ENCODE measurements at places on chromosomes 11 and 22.

- no peak for DNase-seq
Measured at GRCh38 chr11:117825538-117826189, 1.1 kb upstream of the FXYD2 start.

GRCh38 chr22:34105461-34106062 lies 185.3 kb upstream of the LARGE1 start:
- DNase-seq = no peak

- DNase-seq = no peak
Measured at GRCh38 chr11:17385492-17385891, 3.0 kb downstream of the KCNJ11 start.

- no peak for DNase-seq
Measured at GRCh38 chr11:48116437-48117228, 100.0 kb upstream of the OR4B1 start.

DNA sequence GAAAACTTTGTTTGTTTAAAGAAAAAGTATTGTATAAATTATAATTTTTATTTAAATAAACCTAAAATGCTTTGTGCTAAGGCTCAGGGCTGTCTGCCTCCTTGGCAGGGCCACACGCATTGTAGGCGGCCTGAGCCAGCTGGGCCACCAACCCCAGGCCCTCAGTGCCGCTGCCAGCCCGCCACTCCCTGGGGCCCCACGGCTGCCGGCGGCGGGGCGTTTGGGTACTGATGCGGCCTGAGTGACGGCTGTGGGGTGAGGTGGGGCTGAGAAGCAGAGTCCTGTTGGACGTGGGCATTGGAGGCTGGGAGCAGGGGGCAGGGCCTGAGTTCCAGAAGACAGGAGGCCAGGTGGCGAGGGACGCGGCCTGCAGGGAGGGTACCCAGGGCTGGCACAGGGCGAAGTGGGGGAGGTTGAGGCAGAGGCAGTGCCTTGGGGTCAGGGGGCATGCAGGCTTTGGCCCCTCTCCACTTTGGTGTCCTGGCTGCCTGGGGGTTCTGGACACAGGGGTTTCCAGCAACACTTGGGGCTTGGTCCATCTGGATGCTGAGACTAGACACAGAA lies 58.3 kb downstream of the CERK start:
- no peak for DNase-seq

GRCh38 chr11:78841456-78842060 lies 266.9 kb upstream of the NARS2 start:
- no peak for DNase-seq

GRCh38 chr11:134464196-134464595 lies 52.2 kb upstream of the B3GAT1 start:
- no peak for DNase-seq

GRCh38 chr11:17384002-17384511 lies 4.4 kb downstream of the KCNJ11 start:
- DNase-seq = peak; percentile 65

DNA sequence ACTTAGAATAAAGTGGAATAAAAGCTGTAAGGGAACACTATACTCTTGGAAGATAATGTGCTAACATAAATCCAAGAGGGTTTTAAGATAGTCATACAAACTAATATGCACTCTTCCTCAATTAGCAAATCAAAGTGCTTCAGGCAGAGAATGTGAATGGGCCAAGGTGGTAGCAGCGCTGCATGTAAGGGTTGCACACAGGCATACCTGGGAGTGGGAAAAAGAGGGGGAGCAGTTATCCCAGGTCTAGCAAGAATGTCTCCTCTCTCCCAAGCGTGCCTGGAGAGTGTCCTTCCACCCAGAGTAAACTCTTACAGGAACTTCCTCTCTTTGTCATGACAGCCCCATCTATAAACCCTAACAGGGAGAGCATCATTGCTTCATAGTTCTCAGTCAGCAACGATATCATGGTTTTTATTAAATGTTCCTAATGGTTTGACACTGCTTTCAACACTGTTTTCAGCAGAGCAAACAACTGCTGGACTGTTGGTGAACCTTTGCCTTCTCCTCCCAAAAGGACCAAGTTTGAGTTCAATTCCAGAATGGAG lies 61.6 kb downstream of the SYTL2 start:
- DNase-seq = no peak

GRCh38 chr11:63906585-63906984 lies 10.4 kb downstream of the RCOR2 start:
- DNase-seq = no peak

- no peak for DNase-seq
Measured at GRCh38 chr11:66159324-66159984, 89.4 kb downstream of the PACS1 start.

GRCh38 chr22:47995264-47995627 lies 1232.8 kb downstream of the TBC1D22A start:
- no peak for DNase-seq

GRCh38 chr11:14364322-14364721 lies 5.3 kb upstream of the RRAS2 start:
- DNase-seq = no peak

- DNase-seq = no peak
Measured at GRCh38 chr11:26704249-26704648, 17.6 kb downstream of the SLC5A12 start.

- no peak for DNase-seq
Measured at GRCh38 chr11:1728931-1729691, 21.3 kb downstream of the IFITM10 start.

GRCh38 chr11:126925321-126926093 lies 75.1 kb downstream of the KIRREL3 start:
- peak; percentile 57 for DNase-seq

- no peak for DNase-seq
Measured at GRCh38 chr22:19722178-19722981, 959 bp upstream of the GP1BB start.

- DNase-seq = no peak
Measured at GRCh38 chr22:31346733-31347250, 646 bp upstream of the PATZ1 start.

- DNase-seq = no peak
Measured at GRCh38 chr11:11748706-11749365, 92.9 kb upstream of the USP47 start.

- no peak for DNase-seq
Measured at GRCh38 chr22:49869845-49870712, 16.4 kb downstream of the ZBED4 start.

DNA sequence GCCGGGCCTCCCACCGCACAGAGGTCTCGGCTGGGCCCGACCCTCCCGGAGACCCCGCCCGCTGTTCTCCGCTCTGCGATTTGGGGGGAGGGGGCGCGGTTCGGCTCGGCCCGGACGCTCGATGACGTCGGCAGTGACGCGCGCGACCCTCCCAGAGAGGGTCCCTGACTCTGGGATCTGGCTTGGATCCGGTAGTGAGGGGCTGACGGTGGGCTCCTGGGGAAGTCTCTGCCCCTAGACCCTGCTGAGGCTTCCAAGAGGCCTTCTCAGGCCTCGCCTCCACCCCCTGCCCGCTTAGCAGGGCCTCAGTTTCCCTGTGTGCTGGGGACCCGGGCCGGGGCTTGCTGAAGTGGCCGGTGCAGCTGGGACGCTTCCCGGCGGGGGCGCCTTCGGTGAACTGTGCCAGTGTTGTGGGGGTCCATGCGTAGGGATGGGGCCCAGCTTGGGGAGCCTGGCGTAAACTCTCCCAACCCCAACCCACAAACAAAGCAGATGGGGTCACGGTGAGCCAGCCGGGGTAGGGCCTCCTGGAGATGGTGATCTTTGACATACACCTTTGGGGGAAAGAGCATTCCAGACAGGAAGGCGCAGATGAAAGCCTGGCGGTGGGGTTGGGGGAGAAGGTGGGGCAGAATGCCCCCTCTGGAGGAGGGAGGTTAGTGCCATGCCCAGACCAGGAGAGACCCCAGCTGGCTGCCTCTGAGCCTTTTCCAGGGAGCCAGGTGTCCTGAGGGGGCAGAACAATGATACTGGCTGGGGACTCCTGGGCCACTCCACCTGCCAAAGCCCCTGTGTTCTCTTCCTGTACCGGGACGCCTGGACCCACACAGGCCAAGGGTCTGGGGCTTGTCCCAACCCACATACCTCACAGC lies 1.0 kb downstream of the B4GALNT4 start:
- DNase-seq = no peak

DNA sequence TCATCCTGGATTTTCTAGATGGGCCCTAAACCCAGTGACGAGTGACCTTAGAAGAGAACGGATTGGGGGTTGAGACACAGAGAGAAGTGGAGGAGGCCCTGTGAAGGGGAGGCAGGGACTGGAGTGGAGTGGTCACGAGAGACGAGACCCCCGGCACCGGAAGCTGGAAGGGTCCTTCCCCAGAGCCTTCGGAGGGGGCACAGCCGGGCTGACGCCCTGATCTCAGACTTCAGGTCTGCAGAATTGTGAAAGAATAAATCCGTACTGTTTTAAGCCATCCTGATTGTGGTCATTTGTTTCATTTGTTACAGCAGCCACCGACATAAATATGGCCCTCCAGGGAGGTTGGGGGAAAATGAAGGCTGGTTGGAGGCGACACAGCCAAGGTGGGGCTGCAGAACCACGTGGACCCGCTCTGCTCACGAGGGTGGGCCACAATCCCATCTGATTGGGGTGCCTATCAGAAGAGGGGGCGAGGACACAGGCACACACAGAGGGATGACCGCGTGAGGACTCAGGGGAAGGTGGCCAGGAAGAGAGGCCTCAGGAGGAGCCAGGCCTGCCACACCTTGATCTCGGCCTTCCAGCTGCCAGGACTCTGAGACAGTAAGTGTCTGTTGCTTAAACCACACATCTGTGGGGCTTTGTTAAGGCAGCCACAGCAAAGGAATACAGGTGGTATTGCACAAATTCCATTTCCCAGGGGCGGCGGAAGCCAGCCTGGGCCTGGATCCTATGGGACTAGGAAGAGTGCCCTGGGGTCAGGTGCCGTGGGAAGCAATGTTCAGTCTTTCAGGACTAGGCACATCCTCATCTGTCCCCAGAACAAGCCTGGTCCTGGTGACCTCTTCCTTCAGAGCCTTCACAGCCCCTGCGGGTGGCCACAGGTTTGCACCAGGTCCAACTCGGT lies 73.3 kb upstream of the SHANK2 start:
- DNase-seq = no peak

DNA sequence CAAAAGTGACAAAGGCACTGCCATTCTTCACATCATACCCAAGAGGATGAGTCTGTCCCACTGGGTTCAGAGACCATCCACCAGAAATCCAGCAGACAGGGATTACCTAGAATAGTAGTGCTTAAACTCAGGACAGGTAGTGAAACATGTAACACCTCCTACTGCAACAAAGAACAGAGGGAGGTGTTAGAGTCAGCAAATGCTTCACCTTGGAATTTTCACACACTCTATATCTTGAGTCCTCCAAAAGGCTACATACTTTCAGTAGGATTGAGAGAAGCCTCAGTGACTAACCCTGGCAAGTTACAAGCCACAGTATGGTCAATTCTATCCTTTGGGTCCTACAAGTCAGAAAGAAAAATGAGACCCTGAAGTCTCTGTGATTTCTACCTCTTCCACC lies 6.0 kb upstream of the CAVIN3 start:
- no peak for DNase-seq

- DNase-seq = no peak
Measured at GRCh38 chr11:72091292-72091691, 10.6 kb downstream of the LRRC51 start.

- DNase-seq = no peak
Measured at GRCh38 chr11:67027483-67027930, 4.6 kb downstream of the SYT12 start.

- DNase-seq = no peak
Measured at GRCh38 chr11:68003846-68004550, at the start of gene UNC93B1. Gene UNC93B1, minus strand, starts transcription at chr11:68004097. Its CDS starts 54 bp downstream, at chr11:68004043.

- DNase-seq = no peak
Measured at GRCh38 chr22:37629928-37630327, 9.5 kb upstream of the SH3BP1 start.

DNA sequence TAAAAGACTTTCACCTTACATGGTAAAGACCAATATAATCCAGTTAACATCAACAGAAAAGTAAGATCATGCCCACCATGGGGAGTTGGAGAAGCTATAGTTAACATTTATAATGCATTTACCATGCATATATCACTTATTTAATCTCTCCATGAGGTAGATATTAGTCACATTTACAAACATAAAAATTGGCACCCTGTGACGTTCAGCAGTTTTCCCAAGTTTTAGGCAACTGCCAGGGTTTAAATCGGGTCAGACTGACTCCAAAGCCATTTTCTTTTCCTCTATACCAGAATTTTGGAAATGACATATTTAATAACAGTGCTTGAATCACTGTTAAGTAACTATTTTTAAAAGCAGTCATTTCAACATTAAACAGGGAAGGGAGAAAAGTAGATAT lies 266.3 kb downstream of the DDX10 start:
- DNase-seq = no peak

- no peak for DNase-seq
Measured at GRCh38 chr11:24820541-24820940, 323.7 kb downstream of the LUZP2 start.

GRCh38 chr11:101923554-101923953 lies 7.2 kb upstream of the ANGPTL5 start:
- no peak for DNase-seq

DNA sequence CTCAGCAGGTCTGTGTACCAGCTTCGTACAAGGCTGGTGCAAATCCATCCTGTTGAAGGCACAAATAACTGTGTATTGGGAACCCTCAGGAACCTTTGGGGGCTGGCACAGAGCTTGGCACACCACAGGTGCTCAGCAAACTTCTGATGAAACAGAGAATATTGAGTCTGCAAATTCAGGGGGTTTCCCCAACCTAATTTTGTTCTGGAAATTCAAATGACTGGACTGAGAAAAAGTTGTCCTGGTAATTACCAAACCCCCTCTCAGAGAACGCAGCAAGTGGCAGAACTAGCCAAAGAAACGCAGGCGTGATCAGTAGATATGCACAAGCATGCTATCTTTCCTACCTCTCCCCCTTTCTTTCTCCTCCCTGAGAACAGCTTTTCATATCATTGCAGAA lies 47.6 kb downstream of the LIF start:
- no peak for DNase-seq

GRCh38 chr11:80188076-80188627 lies 747.3 kb upstream of the TENM4 start:
- no peak for DNase-seq

GRCh38 chr11:95147364-95147905 lies 57.8 kb downstream of the ENDOD1 start:
- DNase-seq = no peak

DNA sequence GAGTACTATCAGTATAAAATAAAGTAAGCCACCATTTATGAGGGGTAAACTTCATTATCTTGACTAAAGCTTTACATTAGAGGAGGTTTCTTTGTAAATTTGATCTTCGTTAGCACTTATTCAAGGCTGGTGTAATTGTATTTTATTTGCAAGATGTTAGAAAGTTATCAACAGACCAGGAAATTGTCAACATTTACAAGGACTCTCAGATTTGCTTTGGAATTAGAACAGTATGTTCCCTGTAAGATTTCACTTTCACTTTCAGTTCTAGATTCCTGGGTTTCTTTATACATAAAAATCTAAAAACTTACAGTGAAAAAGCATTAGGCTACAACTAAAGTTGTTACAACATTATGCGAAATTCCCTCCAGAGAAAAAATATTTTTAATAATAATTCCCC lies 4.6 kb upstream of the BIRC3 start:
- DNase-seq = no peak

GRCh38 chr11:64867748-64868462 lies 10.5 kb downstream of the EHD1 start:
- no peak for DNase-seq
